Stimulated activated CD4-positive, alpha-beta T cell treated with anti-CD3 and anti-CD28 coated beads, TNF-alpha, amount 100 ng/mL, for 48 hours (primary cell): ENCODE measurements at places on chromosomes 13 and 19.

- no peak for DNase-seq
Measured at GRCh38 chr19:2719920-2720776, 1.0 kb downstream of the DIRAS1 start.

DNA sequence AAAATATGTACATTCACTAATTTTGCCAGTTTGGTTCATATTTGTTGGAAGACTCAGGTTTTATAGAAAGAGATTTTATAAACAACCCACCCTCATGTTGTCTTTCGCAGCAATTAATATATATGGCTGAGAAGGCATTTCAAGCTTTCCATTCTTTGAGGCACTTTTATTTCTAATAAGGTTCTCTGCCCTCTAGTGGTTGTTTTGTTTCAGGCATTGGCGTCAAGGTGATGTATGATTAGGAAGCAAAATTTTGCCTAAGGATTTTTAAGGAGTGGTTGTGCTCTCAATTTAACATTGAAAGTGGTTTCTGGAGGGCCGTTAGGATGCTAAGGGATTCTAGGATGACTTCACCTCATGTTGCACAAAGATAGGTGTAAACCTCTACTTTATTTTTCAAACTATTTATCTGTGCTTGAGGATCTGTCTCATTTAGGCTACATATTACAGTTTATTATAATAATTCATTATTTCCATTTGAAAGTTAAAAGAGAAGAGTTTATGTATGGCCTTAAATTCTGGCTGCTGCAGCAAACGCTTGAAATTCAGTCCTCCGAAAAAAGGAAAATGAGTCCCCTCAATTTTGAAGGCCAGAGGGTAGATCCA lies 35.9 kb downstream of the OXGR1 start:
- no peak for DNase-seq

- DNase-seq = no peak
Measured at GRCh38 chr13:22061806-22062391, 391.0 kb downstream of the FGF9 start.

GRCh38 chr19:40242480-40242879 lies 16.0 kb upstream of the CCNP start:
- no peak for DNase-seq

DNA sequence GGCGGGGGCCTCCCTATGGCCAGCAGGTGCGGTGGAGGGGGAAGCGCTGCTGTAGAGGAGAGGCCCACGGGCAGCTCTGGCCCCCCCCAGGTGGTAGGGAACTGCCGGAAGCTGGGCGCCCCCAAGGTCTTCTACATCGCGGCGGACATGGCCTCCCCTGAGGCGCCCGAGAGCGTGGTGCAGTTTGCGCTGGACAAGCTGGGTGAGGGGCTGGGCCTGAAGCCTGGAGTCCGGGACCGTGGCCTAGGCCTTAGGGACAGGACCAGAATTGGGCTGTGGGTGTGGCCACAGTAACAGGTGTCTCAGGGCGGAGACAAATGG lies 3.8 kb upstream of the RPL36 start:
- DNase-seq = no peak

- DNase-seq = no peak
Measured at GRCh38 chr13:112210371-112210770, 143.4 kb downstream of the SOX1 start.

DNA sequence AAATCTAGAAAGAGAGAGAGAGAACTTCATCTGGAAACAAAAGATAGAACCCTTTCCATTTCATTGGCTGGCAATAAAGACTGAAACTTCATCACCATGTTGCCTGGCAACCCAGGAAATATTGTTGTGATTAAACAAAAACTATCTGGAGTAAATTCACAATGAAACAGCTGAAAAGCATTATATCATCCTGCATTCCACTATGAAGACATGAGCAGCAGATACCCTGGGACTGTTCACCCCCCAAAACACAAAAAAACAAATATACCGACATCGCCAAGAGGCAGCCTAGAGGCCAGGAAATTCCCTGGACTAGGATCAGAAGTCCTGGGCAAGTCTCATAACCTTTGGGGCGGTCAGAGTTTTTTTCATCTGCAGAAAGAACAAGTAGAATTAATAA lies 158.3 kb downstream of the FOXO1 start:
- no peak for DNase-seq

DNA sequence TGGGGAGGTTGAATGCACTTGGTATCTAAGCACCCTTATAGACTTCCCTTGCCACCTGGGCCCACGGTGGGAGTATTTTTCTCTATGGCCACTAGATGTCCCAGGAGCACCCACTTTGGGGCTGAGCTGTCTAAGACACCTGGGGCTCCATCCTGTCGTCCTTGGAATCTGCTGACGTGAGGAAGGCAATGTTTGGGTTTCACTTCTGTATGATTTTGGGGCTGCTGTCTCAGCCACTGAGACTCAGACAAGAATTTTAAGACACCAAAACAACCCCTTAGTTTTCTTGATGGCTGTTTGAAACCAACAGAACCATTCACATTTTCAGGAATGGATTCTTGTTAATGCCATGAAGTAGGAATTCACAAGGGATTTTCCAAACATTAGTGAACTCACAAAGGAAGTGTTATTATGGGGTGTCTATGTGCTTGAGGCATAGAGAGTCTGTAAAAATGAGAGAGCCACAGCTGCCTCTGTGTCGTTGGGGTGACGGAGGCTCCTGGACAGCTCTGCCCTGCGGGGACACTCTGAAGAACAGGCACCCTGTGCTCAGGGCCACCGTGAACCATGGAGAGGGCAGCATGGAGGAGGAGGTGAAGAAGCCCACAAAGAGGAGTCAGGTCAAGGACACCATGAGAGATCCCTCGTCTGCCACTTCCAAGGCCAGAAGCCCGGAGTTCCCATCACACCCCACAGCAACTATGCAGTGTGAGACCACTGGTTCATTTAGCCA lies 106.8 kb upstream of the SPATA13 start:
- DNase-seq = peak; percentile 46

DNA sequence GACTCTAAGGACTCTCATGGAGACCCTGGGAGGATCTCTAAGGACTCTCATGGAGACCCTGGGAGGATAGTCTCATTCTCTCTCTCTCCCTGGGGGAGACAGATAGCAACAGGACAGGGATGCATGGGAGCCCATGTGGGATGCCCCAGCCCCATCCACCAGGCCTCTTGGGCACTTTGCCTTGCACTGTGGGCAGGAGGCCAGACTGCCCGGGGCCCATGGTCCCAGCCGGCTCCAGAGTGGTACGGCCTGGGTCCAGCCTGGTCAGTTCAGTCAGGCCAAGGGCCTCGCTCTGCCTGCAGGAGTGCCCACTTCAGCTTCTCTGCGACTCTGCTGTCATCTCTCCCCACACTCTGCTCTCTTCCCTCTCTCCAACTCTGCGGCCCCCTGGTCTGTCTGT lies 48.6 kb upstream of the SHKBP1 start:
- no peak for DNase-seq

DNA sequence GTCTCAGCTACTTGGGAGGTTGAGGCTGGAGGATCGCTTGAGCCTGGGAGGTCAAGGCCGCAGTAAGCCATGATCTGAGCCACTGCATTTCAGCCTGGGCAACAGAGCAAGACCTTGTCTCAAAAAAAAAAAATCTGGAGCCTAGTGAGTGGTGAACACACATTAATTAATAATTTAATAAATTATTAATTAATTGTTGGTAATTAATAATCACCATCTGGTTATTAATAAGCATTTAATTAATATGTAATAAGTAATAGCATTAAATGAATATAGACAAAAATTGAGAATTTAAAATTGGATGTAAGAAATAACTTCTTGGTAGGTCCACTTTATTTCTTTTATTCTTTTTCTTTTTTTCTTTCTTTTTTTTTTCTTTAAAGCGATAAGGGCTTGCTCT lies 31.9 kb upstream of the CEBPA start:
- no peak for DNase-seq

DNA sequence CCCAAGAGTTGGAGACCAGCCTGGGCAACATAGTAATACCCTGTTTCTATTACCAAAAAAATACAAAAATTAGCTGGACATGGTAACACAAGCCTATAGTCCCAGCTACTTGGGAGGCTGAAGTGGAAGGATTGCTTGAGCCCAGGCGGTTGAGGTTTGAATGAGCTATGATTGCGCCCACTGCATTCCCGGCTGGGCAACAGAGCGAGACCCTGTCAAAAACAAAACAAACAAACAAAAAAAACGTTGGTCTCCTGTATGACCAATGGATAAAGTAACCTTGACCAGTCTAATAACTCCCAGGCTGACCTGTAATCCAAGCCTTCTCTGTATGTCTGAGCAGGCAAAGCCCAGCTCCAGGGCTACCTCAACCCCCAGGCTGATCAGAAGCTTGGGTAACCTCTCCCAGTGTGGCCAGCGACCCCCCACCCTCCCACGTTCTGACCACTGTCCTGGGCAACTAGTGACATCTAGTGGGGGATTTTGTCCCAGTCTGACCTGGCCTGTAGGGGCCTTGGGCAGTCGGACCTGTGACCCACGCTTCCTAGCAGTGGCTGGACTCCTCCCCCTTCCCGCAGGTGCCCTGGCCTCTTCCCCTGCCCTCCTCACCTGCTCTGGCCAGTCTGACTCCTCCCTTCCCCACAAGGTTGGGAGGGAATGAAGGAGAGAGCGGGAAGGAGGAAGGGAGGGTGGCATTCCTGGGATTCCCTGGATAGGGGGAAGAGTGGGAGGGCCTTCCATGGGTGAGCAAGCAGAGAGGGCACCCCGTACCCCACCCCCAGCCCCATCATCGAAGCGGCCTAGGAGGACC lies 1.0 kb upstream of the BCAM start:
- DNase-seq = no peak

DNA sequence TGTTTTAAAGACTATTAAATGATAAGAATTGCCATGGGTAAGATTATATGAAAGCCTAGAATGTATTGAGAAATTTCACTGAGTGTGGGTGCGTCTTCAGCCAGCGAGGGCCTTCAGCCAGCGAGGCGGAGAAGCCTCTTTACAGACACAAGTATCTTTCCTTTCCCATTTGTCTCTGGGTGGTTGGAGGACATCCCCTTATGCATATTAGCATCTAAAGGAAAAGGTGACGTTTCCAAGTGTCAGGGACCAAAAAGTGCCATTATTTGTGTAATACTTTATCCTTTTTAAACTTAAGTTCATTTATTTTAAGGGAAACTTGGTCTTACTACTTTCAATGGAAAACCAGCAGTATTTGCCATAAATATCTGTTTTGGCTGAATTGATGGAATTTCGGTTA lies 22.2 kb downstream of the SMARCA4 start:
- DNase-seq = no peak

- no peak for DNase-seq
Measured at GRCh38 chr13:49218493-49219051, 1.6 kb upstream of the MLNR start.

- no peak for DNase-seq
Measured at GRCh38 chr19:29129148-29129547, 83.8 kb downstream of the UQCRFS1 start.

DNA sequence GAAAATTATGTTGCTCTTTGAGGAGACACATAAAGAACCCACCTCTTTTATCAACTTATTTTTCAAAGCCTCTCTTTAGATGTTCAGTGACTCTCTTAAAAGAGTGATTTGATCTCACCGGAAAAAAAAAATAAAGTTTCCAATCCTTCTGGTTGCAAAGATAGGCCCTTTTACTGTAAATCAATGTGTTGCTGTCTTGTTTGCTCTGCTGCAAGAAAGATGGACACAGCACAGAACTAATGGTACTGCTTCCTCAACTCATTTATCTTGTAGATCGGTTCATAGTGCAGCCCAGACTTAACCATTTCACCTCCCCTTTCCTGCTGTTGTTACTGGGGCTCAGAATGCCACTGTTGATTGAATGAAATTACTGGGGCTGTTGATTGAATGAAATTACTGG lies 388.9 kb upstream of the KLF12 start:
- no peak for DNase-seq

DNA sequence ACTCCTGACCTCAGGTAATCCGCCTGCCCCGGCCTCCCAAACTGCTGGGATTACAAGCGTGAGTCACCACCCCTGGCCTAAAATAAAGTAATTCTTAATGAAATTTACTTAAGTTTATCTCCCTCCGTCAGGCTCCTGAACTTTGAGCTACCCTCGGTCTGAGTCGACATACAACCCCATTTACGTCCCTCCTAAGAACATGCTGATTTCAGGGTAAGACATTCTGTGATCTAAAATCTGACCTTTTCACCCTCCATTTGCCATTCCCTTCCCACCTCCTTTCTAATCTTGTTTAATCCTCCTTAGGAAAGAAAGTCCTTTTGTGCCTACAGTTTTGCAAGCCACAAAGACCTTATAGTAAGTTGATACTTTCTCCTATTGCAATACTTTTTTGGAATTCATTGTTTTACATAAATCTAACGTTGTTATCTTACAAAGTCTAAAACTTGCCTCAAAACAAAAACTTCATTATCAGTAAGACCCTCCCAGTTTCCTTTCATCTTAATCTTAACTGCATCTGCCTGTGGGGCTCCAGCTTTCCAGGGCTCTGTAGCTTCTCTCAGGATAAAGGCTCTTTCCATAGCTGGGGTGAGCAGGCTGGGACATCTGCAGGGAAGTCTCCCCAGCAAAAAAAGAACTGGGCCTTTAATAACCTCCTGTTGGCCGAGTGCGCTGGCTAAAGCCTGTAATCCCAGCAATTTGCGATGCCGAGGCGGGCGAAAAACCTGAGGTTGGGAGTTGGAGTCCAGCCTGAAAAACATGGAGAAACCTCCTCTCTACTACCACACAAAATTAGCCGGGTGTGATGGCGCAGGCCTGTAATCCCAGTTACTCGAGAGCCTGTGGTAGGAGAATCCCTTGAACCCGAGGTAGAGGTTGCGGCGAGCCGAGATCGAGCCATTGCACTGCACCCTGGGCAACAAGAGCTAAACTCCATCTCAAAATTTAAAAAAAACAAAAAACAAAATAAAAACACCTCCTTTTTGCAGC lies 143.1 kb downstream of the ZNF737 start:
- DNase-seq = no peak

DNA sequence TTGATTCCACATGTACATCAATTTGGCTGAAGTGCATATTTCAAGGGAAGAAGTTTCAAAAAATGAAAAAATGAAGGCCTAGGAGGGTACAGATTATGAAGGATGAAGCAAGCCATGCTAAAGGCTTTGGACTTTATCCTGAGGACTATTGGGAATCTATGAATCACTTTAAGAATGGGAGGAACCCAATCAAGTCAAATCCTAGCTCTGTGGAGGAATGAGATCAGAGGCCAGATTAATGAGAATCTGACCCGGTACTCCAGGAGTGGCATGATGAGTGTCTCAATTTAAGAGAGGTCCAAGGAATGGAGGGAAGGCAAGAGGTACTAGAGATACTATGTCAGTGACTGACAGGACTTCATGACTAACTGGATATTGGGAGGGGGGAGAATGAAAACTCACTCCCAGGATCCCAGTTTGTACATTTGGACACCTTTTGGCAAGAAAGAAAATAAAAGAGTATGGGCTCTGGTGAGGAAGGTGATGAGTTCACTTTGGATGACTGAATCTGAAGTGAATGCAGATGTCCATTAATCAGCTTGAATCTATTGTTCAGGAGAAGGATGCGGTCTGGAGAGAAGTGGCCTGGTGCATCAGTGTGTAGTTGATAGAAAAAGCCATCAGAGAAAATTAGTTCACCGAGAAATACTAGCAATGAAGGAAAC lies 349.0 kb downstream of the EFNB2 start:
- DNase-seq = no peak
